Fibroblast of the aortic adventitia (primary cell): ENCODE measurements at places on chromosomes 5 and 9. TPM values are rescaled to one million over a fixed set of nuclear protein-coding genes. Genes with fewer than 3 reads are reported as not detected.
A peak's percentile ranks its signal among the peaks of the same experiment; 100 is the strongest.

FAM169A gene
- under 0.01 and 0.16 TPM in 2 replicates for total RNA-seq

BHMT2 gene
- 5.0 and 6.8 TPM in 2 replicates for total RNA-seq

PCDHB5 gene
- 0.45 and 0.57 TPM in 2 replicates for total RNA-seq

GALNT12 gene
- 24.9 and 138 TPM in 2 replicates for total RNA-seq

CDH6 gene
- 7.4 and 103 TPM in 2 replicates for total RNA-seq

SHOC1 gene
- 0.09 TPM in 1 of 2 replicates, not detected in the other for total RNA-seq

GRCh38 chr9:100671898-100672297 lies 94.0 kb downstream of the CAVIN4 start:
- DNase-seq: no peak

DNA sequence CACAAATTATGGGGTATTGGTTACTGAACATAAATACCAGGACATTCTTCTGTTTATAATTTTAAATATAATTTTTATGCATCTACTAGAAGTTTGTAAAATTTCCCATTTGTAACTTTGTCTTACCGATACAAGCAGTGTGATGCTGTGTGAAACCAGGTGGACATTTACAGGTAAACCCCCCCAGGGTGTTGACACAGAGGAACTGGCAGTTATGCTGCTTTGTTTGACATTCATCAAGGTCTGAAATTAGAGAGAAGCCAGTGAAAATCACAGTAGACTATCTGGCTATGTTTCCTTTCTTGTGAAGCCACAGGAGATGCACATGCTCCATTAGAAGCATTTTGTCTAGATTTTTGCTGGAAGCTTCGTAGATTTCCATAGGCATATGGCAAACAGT lies 190.9 kb downstream of the SLC12A2 start:
- no peak for DNase-seq

GRCh38 chr5:152400846-152401245 lies 4.2 kb downstream of the NMUR2 start:
- no peak for DNase-seq

GRCh38 chr9:129006328-129007034 lies 21.6 kb downstream of the SH3GLB2 start:
- DNase-seq: peak; percentile 79

- DNase-seq: peak; percentile 71
Measured at GRCh38 chr9:105355781-105356180, 92.1 kb upstream of the FSD1L start.

DNA sequence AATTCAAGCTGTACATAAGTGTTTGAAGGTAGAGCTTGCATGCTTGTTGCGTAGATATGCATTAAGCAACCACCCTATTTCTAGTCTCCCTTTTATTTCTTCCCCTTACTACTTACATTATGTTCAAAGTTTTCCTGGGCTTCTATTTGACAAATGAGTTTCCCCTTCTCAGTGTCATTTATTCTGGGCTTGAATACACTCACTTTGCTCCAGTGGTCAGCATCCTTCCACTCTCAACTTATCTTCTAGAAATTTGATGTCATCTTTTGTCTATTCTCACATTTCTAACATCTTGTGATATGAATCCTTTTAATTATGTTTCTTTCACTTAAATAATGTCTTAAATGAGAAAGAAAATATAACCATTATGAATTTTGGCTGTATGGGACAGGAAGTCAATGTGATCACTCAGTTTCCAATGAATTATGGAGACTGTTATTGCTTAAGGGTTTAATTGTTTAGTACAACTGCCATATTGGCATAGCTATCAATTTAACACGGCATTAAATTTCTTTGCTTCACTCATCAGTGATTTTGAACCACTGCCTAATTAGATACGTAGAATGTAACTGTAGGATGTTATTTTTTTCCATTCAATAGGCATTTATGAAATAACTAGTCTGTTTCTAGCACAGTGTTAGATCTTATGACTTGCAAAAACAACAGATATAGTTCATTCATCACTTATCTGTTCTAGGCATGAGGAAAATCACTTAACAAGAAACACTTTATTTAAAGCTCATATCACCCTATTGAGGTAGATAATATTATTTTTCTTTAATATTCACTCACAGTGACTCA lies 105.5 kb upstream of the CDH12 start:
- no peak for DNase-seq

DNA sequence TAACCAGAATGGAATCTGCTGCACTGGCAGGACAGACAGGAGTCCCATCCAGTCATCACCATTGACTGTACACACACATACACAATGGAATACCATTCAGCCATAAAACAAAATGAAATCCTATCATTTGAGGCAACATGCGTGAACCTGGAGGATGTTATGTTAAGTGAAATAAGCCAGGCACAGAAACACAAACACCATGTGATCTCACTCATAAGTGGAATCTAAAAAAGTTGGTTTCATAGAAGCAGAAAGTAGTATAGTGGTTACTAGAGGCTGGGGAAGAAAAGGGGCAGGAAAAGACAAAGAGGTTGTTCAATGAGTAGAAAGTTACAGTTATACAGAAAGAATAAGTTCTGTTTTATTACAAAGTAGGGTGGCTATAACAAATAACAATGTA lies 884.0 kb upstream of the ACO1 start:
- DNase-seq: no peak

DNA sequence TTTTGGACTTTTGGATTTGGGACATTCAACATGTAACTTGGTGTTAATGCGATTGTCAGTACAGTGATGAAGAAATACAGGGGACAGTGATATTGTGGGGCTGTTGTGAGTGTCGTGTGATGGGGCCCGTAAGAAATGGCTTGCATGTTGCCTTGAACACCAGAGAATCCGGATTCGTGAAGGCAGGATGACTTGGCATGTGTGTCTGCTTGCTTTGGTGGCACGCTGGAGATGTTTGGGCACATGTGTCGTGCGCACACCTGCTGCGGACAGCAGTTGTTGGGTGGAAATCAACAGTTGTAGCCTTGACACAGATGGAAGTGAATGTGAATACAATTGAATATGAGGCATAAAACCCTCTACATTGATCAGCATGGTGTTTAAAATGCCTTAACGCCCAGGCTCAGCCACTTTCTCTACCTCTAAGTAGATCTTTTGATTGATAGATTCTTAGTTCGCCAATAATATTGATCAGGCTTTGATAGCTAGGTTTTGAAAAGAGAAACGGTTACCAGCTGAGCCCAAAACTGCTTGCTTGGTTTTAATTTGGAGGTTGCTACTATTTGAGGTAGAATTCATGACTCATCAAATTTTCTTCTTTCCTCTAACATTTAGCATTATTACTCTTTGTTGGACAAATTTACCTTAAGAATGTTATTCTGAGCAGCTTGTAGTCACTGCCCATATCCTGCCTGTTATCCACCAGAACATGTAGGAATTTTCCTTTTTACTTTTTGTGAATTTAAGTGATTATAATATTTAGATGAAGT lies 94.4 kb downstream of the TRIO start:
- DNase-seq: no peak
